ENCODE measurements at places on chromosomes 11 and 22. TPM values are rescaled to one million over a fixed set of nuclear protein-coding genes. Genes with fewer than 3 reads are reported as not detected.

The SNX32 gene
- total RNA-seq, result 3.2 TPM

The BTG4 gene
- 8.7 TPM for total RNA-seq

The OR52N4 gene
- not detected for total RNA-seq

- H3K4me3 ChIP-seq, result no peak overlapping the region
- peaks cover 5% of the 10 kb centered on the region for H3K4me1 ChIP-seq
- peak; percentile 82 for DNase-seq
- no peaks in the 10 kb centered on the region for H3K36me3 ChIP-seq
- no peaks in the 10 kb centered on the region for H3K27me3 ChIP-seq
Measured at GRCh38 chr11:11966826-11967668, 41.4 kb downstream of the DKK3 start.

GRCh38 chr11:96038046-96038445 lies 114.1 kb upstream of the MTMR2 start:
- H3K4me3 ChIP-seq, result no peak overlapping the region
- DNase-seq, result no peak
- no peaks in the 10 kb centered on the region for H3K4me1 ChIP-seq
- H3K36me3 ChIP-seq, result no peaks in the 10 kb centered on the region
- H3K27me3 ChIP-seq, result no peaks in the 10 kb centered on the region

- H3K27ac ChIP-seq, result no peak overlapping the region
- no peak for DNase-seq
- H3K4me1 ChIP-seq, result no peaks in the 10 kb centered on the region
- H3K4me3 ChIP-seq, result no peak overlapping the region
Measured at GRCh38 chr11:77029829-77030228, 4.4 kb upstream of the B3GNT6 start.
